ENCODE measurements at places on chromosomes 3 and 15. TPM values are rescaled to one million over a fixed set of nuclear protein-coding genes. Genes with fewer than 3 reads are reported as not detected.

ESYT3 gene
- total RNA-seq: not detected

VEPH1 gene
- 8.2 TPM for total RNA-seq

PATL2 gene
- total RNA-seq: 0.09 TPM

DNA sequence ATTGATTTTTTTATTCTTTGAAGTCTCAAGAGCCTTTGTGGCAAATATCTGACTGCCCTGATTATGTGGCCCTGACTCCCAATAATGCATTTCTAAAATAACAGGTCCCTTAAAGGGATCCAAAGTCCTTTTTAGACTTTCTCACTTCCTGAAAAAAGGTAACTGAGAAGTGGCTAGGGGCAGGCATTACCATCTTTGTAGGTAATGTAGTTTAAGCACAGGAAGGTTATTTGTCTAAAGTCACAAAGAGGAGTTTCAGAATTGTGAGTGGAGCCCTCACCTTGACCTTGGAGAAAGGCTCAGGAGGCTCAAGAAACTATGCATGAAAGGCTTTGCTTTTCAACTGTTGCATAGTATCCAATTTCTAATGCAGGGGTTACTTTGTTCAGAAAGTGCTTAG is 142.9 kb upstream of the MRPL3 start:
- no peak for DNase-seq

DNA sequence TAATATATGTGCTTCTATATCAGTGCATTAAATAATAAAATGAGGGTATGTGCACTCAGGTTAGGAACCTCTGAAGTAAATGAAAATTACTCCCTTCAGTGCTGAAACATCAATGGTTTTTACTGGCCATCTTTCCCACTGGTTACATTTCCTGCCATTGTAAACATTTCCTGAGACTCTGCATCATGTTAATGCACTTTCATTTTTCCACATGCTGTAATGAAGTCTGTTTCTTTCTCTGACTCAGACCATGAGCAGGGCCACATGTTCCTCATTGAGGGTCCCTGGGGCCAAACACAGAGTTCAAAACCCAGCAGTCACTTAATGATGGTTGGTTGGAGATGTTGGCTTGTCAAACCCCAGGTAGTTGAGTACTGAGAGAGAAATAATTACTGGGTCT is 15.3 kb downstream of the FAM3D start:
- DNase-seq: peak; percentile 88

DNA sequence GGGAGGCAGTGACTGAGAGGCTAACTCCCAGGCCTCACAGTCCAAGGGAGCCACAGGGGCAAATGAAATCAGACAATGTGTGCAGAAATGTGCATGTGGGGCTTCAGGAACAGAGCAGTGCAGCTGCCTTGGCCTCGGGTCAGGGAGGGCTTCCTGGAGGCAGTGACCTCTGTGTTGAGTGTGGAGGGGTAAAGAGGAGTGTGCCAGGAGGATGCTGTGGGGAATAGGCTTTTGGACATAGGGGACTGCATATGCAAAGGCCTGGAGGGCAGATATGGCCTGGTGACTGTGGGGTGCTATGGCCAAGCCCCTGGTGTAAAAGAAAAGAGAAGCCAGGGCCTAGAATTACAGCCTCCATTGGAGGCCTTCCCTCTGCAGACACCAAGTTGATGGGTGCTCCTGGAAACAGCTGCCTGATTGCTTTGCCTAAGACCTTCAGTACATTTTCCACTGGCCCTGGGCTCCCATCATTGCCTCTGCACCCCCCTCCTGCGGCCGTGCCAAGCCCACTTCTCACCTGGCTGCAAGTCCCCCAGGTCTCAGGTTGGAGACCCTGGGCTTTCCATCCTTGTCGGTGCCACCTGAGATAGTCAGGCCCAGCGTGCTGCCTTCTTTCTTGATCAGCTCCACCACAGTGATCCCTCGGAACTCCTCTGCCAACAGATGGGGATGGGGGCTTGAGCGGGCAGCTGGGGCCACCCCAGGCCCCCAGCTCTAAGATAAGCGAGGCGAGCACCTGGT is 15.1 kb downstream of the GRIP2 start:
- no peak for DNase-seq

DNA sequence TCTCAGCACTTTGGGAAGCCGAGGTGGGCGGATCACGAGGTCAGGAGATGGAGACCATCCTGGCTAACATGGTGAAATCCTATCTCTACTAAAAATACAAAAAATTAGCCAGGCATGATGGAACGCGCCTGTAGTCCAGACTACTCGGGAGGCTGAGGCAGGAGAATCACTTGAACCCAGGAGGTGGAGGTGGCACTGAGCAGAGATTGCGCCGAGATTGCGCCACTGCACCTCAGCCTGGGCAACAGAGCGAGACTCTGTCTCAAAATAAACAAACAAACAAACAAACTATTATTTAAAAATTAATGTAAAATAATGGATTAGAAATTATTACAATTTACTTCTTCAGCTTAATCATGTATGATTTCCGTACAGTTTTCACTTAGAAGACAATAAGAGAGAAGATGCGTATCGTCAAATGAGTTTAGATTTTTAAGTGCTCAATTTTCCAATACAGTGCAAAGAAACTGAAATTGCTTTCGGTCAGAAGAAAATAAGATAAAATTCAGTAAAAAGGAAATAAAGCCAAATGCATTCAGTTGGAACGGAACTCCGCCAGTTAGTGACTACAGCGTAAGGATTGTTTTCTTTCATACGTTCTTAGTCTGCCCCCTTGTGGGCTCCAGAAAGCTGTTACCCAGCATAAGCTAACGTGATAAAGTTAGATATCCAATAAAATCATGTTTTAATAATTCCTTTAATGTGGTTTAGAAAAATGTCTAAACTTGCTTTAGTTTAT is 24.8 kb downstream of the AADAC start:
- DNase-seq: peak; percentile 90

- DNase-seq: no peak
Observed at GRCh38 chr3:159896543-159896942, 92.1 kb upstream of the IL12A start.

DNA sequence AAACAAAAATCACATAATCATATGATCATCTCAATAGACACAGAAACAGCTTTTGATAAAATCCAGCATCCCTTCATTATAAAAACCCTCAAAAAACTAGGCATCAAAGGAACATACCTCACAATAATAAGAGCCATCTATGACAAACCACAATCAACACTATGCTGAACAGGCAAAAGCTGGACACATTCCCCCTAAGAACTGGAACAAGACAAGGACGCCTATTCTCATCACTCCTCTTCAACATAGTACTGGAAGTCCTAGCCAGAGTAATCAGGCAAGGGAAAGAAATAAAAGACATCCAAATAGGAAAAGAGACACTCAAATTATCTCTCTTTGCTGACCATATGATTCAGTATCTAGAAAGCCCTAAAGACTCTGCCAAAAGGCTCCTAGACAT is 54.9 kb upstream of the SLC12A8 start:
- no peak for DNase-seq

DNA sequence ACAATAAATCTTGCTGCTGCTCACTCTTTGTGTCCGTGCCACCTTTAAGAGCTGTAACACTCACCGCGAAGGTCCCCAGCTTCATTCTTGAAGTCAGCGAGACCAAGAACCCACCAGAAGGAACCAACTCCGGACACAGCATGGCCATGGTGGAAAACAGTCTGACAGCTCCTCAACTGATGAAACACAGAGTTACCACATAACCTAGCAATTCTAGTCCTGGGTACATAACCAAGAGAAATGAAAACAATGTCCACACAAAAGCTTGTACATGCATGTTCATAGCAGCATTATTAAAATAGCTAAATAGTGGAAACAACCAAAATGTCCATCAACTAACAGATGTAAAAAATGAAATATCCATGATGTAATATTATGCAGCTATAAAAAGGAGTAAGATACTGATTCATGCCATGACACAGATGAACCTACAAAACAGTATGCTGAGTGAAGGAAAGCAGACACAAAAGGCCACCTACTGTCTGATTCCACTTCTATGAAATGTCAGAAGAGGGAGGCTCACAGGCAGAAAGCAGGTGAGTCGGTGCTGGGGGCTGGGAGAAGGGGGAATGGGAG is 36.8 kb downstream of the VGLL4 start:
- DNase-seq: no peak

DNA sequence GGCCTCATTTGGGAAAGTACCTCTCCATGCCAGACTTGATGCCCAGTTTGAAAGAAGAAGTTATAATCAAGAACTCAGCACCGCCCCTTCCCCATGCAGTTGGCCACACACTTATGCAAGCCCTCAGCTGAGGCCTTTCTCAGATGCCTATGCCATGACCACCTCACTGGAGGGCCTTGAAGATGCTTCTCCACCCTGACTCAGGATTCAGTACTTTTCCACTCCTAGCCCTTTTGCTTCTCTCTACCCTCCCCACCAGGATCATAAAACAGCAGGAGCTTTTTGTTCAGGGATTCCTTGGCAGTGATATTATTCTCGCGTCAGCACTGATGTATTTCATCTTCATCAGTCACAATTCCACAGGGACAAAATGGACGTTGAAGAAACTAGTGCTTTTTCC is 313.5 kb downstream of the PYDC2 start:
- DNase-seq: no peak

DNA sequence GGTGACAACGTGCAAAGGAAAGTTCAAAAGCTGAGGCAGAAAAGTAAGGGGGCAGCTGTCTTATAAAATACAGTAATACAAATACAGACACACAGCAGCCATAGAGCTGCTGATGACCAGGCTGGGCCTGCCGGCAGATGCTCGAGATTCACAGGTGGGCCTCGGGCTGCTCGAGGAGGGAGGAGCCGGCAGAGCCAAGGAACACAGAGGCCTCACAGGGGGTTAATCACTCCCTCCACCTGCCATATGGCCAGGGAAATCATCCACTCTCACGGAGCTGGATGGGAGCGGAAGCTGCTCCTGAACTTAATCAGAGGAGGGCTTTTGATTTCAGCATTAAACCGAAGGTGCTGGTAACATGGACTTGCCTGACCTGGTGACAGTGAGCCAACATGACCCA is 29.6 kb upstream of the MGLL start:
- DNase-seq: no peak
